ENCODE measurements at places on chromosomes 1 and 21.

DNA sequence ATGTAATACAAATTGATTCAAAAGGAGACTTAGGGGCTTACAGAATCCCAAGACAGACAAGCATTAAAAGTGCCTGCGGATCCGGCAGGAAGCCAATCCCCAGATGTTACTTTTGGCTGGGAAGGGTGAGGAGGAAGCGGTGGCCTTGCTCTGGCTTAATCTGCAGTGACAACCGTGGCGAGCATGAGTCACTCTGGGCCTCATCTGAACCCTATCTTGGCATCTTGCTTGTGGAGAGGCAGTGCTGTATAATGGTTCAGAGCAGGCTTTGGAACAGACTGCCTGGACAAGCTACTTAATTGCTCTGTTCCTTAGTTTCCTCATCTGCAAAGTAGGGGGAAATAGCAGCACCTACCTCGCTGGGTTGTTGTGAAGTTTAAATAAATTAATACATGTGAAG lies 74.1 kb downstream of the XCL2 start:
- peak; percentile 89 for DNase-seq

- no peak for DNase-seq
Observed at GRCh38 chr1:224676551-224676950, 60.4 kb downstream of the CNIH3 start.

- DNase-seq, result peak; percentile 42
Observed at GRCh38 chr1:162561616-162562469, at the start of gene UAP1. UAP1 (plus strand) TSS chr1:162561722; CDS start chr1:162566069, 4,347 bp downstream.

DNA sequence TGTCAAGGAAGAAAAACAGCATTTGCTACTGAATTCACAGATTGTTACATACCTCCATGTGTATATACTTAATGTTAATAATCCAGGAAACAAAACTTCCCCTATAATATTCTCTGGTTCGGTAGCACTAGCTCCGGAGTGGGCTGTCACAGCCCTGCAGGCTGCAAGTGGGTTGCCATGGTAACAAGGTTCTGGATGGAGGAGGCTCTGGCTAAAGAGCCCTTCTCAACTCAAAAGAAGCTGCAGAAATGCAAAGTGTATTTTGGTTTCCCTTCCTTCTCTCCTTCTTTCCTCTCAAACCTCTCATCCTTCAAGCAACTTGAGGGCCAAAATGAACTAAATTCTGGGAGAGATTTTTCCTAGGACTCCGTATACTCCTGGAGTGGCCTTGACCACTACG lies 45.2 kb downstream of the ASTN1 start:
- DNase-seq, result no peak

DNA sequence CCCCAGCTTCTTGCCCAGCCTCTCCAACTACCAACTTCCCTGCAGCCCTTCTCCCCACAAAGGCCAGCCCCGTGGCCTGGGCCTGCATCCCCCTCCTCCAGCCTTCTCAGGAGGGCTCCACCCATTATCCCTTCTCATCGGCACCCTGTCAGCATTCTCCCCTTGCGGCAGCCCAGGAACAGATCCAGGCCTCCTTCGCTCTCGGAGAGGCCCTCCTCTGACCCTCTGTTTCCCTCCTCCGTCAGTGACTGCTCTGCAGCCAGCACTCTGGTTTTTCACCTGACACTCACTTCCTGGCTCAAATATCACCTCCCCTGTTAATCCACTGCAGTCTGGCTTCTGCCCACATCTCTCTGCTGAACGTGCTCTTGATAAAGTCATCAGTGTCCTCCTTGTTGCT lies 17.5 kb downstream of the ADGRB2 start:
- no peak for DNase-seq

DNA sequence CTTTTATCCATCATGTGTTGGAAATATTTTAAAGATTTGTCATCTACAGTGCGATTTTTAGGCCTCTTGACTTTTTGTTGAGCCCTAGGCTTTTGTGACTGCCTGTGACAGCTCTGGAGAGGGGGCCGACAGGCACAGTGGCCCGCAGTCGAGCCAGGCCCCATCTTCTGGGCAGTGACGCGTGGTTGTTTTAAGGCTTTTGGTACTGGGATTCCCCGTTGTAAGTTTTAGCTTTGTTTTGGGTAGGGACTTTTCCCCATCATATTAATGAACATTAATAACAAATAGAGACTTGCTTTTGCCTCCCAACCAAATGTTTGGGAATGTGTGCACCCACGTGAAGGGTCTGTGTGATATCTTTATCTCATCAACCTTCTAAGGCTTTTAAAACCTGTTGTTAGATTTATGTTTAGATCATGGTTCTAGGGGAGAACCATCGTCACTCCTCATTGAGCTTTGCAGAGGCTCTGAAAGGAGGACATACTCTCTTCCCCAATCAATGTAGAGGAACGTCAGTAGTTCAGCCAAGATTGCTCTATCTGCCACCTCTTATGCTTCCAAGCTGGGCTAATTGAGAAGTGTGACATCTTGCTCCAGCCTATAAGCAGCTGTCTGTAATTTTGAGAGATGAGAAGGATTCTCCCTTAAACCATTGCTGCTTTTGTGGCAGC lies 34.6 kb downstream of the MAPKAPK2 start:
- DNase-seq, result no peak

GRCh38 chr1:182493063-182493462 lies 43.1 kb downstream of the RGSL1 start:
- DNase-seq, result no peak

DNA sequence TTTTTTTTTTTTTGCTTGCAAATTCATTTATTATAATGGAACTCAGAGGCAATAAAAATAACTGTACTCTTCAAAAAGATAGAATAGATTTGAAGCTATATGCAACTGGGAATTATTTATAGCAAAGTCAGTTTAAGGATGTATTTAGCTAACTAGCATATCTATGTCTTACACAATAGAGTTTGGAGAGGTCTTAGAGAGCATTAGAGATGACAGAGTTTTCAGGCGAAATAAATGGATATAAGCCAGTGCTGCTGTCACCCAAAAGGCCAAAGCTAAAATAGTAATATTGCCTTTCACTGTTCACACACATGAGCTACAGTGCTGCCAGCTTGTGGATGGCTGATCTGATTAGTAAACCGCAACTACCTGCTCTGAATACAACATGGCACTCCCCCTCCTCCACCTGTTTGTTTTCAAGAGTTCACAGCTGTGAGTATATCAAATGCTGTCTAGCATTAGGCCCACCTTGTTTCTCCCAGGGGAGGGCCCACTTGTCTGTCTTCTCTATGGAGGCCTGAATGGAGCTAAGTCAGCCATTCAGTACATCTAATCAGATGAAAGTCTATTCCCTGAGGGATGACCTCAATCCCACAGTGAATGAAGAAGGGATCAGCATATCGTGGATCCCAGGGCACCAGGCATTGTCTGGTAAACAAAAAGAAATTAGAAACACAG lies 25.2 kb upstream of the SSX2IP start:
- DNase-seq, result no peak

All from hematopoietic multipotent progenitor cell treated with erythropoietin and hydrocortisone succinate and interleukin-3 and kit ligand, for 8 days (in vitro differentiated cells).